ENCODE measurements at places on chromosomes 4 and X.

- no peak for DNase-seq
These were observed 85.8 kb downstream of the DCLK2 start for GRCh38 chr4:150164055-150164454.

GRCh38 chr4:139823746-139824145, 158.1 kb downstream of the MGST2 start:
- DNase-seq = no peak

- no peak for DNase-seq
These were observed 27.1 kb upstream of the ALB start for GRCh38 chr4:73376976-73377375.

DNA sequence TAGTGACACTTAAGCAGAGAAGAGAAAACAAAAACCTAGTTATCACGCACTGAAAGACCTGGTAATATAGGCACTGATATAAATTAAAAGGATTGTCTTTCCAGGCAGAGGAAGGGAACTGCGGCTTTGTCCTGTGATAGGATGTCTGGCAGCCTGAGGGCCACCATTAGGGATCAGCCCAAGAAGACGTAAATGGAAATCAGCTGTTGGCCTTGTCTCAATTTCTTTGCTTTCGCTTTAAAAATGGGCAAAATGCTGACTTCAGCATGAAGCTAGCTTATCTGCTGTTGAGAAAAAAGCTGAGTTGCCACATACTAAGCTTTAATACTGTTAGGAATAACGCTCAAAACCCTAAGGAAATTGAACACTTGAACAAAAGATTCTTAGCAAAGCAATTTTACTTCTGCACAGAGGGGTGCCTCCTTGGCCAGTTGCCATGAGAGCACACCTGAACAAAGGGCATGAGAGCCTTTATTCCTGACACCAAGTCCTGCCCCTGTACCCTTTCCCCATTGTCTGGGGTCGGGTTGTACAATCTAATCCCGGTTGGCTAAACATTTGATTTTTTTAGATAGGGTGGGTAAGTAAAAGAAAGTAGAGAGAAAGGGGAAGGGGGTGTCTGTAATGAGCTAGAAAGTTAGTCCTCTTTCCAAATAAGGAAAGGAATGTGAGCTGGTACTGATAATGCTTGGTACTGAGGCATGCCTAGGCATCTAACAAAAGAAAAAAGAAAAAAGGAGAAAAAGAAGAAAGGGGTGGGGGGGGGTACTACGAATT, 85.1 kb upstream of the UCP1 start:
- no peak for DNase-seq

DNA sequence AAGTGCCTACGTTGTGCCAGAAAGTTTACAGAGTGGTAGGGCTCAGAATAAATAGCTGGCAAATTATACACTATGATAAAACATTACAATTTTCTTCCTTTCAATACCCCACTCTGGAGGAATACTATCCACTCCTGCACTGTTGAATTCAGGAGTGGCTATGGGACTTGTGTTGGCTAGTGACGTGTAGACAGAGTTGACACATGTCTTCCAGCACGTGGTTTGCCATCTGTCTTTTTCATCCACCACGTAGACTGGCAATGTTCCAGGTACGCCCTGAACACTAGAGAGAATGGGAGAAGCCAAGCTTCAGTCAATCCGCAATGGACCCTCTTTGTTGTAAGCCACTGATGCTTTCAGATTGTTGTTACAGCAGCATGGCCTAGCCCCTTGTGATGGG, 168.8 kb upstream of the RBPJ start:
- no peak for DNase-seq

GRCh38 chrX:19956923-19957322, 33.9 kb downstream of the BCLAF3 start:
- DNase-seq = no peak

DNA sequence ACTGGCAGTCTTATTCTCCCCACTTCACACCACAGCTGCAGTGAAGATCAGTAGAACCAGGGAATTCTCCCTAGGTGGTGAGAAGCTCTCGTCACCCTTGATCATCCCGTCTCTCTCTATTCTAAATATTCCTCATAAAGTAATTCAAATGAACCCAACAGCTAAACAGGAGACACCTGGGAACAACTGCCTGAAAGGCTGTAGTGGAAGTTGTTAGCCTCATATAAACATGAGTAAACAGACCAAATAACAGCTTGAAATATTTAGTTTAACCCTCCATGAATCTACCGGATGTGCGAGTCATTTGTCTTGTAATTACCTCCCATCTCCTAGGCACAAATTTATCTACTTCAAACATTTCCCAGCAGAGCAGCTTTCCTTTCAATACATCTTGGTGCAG, 30.4 kb upstream of the APELA start:
- no peak for DNase-seq

- no peak for DNase-seq
These were observed 48.2 kb upstream of the H2AZ1 start for GRCh38 chr4:99998062-99998867.

- no peak for DNase-seq
These were observed 67.3 kb upstream of the ATOH1 start for GRCh38 chr4:93761286-93761685.

DNA sequence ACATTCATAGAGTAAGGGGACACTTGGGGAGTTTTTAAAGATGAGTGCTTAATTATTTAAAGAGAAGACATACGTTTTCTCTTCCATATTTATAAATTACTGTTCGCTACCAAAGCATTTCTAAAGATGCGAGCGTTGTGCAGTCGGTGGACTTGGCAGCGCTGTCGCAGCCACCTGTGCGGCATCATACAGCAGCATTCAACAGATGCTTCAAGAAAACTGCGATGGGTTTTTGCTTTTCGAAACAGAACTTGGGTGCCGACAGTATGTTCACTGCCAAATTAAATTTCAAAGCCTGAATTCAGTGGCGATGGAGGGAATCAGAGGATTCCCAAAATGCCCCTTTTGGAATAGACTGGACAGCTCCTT, 1.6 kb upstream of the HTR2C start:
- DNase-seq = no peak

DNA sequence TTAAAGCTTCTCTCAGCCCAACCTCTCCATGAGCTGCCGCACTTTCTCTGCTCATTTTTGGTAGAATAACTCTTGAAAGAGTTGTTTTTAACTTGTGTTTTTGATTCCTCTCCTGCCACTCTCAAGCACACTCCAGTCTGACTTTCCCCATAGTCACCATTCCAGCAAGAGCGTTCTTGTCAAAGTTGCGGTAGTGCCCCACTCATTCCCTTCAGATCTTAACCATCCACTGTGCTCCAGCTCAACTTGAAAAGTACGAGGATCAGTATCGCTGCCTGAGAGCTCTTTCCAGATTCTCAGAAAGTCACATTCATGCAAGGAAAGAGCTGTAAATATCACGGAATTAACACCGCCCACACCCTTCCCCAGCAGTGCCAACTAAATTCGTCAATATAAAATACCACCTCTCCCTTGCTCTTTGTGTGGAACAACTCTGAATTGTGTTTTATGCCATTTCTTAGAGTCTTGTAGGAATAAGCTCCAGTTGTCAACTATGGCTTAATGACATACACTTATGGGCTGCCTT, 59.7 kb upstream of the IL15 start:
- DNase-seq = no peak

GRCh38 chrX:74540635-74541249, 73.7 kb downstream of the RLIM start:
- DNase-seq = no peak
